ENCODE measurements at places on chromosomes 11 and 22.

DNA sequence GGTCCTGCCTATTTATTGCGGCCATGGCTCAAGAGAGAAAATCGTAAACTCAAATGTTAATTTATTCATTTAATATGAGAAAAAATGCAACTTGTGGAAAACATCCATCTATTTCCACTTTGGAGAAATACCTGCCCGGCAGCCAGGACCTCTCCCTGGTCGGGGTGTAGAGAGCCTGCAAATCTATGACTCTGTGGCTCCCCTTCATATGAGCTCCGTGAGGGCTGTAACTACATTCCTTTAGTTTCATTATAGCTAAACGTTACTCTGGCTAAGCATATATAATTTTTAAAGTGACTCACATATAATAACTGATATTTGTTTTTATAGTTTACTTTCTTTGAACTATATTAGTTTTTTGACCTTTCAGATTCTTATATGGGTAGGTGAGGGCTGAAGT, 857.8 kb upstream of the FAT3 start:
- no peak for DNase-seq

DNA sequence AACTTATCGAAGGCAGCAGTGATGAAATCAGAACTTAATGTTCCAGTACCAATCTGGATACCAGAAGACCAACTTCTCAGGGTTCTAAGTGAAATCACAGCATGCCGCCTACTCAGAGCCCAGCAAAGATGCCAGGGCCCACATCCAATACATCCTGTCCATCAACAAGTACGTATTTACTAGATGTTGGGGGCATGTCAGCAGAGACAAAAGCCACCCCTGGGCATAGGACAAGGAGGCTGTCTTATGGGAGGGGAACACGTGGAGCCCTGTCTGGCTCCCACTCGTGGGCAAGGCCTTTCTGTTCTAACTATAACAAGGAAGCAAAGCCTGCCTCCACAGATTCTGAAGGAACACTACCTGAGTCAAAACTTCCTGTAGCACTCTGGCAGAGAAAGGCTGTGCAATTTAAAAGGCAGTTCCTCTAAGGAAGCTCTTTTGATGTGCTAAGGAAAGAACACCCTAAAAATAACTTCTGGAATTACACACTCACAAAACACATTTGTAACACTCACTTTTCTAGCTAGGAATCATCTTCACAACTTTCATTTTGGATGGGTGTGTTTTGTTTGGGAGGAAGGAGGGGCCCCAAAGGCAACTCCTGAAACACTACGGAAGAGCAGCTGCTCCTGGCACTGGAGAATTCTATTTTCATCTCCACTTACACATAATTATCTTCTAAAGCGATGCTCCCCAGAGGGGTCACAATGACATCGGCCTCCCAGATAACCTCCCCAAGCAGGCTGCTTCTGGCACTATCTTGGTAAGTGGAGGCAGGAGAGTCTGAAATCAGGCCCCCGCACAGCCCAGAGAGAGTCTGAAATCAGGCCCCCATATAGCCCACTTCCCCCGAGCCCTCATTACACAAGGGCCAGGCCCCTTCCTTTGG, 14.2 kb downstream of the SMCO4 start:
- no peak for DNase-seq

- no peak for DNase-seq
Measured at GRCh38 chr11:72105888-72106287, at the start of gene TOMT. Gene TOMT, plus strand, starts transcription at chr11:72105924. Its CDS starts 28 bp downstream, at chr11:72105952.

DNA sequence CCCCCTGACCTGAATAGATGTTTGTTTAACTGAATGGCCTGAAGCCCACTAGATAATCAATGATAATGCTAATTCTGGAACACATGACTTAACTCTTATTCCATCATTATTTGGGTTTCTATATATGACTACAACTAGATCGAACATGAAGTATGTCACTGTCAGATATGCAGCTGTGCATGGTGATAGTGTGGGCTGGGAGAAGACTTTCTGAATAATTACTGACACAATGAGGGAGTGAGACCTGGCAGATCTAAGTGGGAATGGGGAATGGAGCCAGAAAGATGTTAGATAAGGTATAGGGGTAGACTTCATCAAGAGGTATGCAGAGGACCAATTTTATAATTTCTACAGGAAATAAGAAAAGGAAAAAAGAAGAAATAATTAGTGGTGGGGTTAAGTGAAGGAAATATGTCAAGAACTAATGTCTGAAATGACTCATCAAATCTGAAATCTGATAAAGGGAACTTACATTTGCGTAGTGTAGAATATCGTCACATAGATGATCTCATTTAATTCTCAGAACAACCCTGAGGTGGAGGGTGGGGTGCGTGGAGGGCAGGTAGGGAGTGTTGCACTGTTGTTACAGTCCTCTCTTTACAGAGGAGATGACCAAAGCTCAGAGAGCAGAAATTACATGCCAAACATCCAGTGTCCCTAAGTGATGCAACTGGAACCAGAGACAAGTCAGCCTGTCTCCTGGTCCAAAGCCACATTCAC, 68.2 kb upstream of the EED start:
- no peak for DNase-seq

GRCh38 chr11:114183044-114183511, 113.1 kb upstream of the NNMT start:
- peak; percentile 6 for DNase-seq

DNA sequence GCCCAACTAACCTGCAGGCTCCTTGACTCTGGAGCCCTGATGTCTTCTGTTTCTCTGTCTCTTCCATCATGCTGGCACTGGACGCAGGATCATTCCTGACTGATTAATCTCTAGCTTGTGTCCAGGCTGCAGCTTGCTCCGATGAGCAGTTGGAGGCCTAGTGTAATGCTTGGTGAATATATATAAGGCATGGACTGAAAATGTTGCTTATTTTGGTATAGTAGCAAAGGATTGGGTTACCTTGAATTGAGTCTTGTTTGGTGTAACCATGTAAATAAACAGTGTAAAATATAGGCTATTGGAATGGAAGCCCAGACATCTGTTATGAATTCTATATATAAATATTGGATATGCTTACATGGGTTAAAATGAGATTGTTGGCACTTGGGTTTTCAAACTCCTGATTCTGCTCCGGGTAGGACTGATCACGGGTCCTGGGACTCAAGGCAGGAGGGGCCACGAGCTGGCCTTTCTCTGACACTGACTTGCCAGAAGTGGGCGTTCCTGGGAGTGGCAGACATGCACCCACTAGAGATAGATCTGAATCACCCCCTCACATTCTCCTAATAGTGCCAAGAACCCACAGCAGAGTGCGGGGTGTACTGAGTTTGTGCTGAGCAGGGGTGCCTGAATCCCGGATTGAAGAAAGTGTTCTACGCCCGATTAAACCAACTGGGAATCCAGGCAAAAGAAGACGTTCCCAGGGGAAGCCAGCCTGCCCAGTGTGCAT, 25.8 kb downstream of the LRP5 start:
- no peak for DNase-seq

- DNase-seq = no peak
Measured at GRCh38 chr11:45212566-45213315, 66.3 kb downstream of the PRDM11 start.

- DNase-seq = no peak
Measured at GRCh38 chr11:110377434-110377833, 52.3 kb upstream of the FDX1 start.
